ENCODE measurements at places on chromosomes 3 and 15.
A peak's percentile ranks its signal among the peaks of the same experiment; 100 is the strongest.

GRCh38 chr15:70347321-70348225 is 249.9 kb upstream of the TLE3 start:
- DNase-seq, result no peak

DNA sequence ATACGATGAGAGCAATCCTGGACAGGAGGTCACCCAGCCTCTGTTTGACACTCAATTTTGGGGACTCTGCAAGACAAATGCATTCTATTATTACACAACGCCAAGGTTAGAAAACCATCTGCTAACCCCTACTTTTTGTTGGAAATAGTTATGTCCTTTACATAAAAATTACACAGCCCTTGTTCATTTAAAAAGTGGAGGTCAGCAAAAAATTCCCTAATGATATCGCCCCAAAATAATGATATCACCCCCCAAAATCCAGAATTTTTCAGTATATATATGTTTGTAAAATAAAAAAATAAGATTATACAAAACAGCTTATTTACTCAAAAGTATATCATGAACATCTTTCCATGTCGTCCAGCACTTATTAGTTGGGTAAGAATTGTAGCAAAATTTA is 11.4 kb downstream of the ROPN1 start:
- DNase-seq, result no peak

DNA sequence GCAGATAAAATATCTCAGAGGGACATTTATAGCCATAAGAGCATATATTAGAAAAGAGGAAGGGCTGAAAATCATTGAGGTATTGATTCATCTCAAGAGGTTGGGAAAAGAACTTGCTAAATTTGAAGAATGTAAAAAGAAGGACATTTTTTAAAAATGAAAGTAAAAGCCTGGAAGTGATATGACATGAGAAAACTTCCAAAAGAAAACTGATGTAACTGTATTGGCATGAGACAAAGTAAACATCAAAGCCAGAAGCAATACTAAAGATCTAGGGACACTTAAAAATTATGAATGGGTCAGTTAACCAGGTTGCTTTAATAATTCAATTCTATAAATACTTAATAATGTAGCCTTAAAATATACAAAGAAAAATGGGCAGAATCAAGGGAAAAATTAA is 31.9 kb downstream of the CEP63 start:
- DNase-seq, result no peak

DNA sequence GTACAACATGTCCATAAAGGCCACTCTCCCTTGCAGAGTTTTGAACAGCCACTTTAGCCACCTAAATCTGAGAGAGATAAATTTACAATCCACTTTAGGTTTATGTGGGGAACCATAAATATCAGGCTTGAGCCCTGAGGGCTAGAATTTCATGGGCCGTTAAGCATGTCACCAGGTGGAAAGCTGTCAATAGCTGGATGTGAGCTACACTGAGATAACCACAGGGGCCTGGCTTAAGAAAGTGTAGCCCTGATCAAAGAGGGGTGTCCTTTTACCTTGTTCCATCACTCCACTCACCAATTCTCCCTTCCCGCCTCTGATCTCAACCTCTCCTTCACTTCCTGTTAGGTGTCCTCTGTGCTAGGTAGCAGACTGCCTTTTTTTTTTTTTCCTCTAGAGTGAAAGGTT is 172.8 kb upstream of the ICE2 start:
- DNase-seq, result no peak

DNA sequence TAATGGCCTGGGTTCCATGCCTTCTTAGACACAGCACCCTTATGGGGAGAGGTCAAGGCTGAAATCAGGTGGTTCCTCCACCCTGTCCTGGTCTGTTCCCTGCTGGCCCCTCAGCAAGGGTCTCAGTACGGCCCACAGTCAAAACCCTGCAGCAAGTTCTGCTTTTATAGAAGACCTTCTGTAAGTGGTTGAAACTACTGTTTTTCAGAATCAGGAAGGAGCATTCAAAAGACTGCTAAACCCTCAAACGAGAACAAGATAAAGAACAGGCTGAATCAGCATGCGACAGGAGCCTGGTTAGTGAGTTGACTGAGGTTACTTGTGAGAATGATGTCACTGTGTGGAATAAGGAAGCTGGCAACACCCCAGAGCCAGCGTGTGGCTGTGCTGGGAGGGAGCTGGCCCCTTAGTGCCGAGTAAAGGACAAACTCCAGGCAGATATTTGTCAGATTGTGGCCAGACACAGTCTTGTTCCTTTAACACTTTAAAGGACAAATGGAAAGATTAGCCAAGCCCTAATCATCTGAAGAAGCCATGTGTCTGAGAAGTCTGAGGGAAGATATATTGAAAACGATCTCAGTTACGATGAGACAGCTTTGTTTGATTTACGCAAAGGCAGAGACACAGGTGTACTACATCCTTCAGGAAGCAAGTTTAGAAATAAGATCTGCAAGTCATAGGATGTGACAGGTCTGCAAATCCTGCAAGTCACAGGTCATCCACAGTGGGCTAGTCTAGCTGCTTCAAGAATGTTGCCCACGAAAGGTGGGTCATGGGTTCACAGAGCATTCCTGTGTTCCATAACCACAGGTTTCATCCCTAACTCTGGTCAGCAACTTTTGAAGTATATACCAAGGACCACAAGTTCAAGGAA is 54.0 kb downstream of the B3GNT5 start:
- peak; percentile 46 for DNase-seq

- no peak for DNase-seq
Measured at GRCh38 chr3:10437995-10438901, 67.1 kb downstream of the ATP2B2 start.

DNA sequence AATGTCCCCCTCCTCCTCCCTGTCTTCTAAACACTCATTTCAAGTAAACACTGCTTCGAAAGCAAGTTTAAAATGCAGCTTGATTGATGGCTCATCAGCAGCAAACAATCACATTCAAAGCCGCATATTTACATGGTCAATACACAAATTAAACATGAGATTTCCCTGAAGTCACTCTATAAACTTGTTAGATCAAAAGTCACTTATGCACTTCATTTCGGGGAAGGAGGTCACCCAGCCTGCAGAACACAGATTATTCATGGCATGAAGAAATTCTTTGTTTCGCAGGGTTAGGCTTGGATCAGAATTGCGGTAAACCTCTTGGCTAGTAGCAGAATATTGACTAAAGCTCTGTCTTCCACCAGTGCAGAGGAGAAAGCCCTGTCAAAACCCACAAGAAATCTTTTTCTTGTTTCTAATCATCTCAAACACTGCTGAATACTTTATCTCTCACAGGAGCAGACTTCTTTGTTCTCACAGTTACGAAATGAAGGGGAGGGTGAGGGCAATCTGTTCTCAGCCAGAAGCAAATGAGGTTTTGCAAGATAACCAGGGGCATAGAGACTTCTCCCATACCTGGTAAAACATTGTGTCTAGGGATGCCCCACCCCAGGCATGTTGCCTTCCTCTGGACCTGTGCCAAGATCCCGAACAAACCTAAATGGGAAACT is 133.3 kb upstream of the CHL1 start:
- no peak for DNase-seq

- DNase-seq, result no peak
Measured at GRCh38 chr3:155791190-155791589, 14.9 kb downstream of the C3orf33 start.

DNA sequence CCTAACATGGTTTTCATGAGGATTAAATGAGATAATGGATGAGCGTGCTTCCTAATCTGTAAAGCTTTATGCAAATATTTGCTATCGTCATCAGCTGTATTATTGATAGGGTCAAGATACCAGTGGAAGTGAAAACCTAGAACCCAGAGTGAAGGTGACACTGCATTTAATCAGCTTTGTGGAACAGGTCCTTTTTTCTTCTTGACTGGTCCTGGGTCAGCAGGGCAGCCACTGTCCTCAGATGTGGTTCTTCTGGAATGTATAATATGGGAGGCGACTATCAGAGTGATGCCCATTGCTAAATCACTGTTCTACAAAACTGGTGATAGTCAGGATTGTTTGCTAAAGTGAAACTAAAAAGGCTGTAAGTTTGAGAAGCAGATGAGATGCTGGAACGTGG is 41.4 kb downstream of the SORD start:
- no peak for DNase-seq

GRCh38 chr3:49316696-49317457 is 23.0 kb downstream of the USP4 start:
- no peak for DNase-seq

DNA sequence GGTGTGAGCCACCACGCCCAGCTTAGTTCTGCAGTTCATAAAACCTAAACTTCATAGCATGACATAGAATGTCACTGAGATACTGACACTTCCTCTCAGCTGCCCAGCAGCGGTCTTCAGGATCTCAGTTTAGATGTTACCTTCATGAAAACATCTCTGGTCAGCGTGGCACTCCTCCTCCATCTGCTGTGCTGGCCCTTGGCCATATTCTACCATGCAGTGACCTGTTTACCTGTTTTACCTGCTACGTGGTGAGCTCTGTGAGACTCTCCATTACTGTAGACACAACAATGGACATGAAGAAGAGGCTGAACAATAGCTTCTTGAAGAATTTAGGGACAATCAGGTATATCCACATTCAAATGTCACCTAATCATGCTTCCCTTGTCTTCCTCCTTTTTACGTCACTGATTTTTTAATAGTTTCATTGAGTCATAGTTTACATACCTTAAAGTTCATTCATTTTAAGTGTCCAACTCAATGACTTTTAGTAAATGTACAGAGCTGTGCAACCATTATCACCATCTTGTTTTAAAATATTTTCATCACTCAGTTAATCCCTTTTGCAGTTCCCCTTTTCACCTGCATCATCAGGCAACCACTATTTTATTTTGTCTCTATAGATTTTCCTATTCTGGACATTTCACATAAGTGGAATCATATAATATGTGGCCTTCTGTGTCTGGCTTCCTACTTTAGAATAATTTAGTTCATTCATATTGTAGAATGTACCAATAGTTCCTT is 32.2 kb upstream of the PTPN23 start:
- no peak for DNase-seq

DNA sequence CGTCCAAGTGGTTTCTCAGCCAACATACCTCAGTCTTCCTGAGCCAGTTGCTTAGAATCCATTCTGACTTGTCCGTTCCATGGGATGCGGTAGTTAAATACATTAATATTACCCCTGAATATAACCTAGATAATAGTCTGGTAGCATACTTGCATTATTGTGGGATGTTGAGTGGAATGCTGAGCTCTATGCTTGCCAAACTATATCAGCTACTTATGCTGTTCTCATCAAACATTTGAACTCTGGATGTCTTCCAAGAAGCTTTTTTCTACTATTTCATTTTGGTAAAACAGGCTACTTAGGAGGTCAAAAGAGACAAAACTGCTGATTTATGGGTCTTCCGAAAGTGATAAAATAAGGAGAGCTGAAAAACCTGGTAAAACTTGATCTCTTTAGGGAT is 429.5 kb downstream of the NAALADL2 start:
- no peak for DNase-seq

- DNase-seq, result peak; percentile 85
Measured at GRCh38 chr15:101127506-101128076, 124.3 kb downstream of the CHSY1 start.

Measured in muscle of arm (tissue), 14 donors.